ENCODE measurements at places on chromosomes 12 and 14.

DNA sequence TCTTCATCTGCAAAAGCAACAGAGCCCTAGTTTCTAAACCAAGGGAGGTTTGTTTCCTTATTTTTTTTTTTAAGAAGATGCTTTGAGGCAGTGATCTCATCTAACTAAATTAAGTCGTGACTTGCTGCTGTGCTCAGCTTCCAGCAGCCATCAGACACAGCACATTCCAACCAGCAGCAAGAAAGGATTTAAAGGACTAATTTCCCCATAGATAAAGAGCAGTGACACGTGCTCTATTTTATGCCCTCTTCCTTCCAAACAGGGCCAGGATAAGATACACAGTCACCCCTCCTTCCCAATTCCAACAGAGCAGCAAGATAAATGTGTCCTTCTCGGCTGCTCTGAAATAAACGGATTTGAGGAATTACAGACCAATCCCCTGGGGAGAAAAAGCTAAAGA is 81.7 kb downstream of the PRKAB1 start:
- DNase-seq = no peak

GRCh38 chr12:68508576-68508975 is 102.1 kb upstream of the RAP1B start:
- DNase-seq = no peak

DNA sequence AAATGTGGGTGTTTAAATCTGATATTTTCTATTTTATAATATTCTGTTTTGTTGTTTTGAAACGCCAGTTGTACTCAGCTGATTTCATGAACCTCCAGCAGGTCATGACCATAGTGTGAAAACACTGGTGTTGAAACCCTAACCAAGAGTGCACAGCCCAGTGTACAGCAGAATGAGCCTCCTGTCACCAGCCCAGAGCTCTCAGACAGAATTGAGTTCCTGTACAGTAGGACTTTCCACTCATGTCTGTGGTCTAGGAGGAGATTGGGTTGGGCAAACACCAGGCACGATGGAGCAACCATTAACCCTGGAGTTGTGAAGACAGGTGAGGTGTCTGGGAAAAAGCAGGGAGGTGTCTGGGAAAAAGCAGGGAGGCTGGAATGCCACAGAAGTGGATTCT is 908.8 kb downstream of the VRK1 start:
- DNase-seq = no peak

DNA sequence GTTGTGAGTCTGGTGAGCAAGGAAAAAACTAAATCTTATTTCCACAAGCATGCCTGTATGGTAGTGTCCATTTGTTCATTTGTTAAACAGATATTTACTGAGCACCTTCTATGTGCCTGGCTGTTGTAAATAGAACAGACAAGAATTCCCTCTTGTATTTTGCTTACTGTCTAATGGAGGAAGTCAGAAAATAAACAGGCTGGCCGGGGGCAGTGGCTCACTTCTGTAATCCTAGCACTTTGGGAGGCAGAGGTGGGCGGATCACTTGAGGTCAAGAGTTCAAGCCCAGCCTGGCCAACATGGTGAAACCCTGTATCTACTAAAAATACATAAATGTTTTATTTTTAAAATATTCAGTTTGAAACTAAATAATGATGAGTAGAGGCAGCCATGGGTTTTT is 79.3 kb downstream of the GTF2A1 start:
- DNase-seq = no peak

DNA sequence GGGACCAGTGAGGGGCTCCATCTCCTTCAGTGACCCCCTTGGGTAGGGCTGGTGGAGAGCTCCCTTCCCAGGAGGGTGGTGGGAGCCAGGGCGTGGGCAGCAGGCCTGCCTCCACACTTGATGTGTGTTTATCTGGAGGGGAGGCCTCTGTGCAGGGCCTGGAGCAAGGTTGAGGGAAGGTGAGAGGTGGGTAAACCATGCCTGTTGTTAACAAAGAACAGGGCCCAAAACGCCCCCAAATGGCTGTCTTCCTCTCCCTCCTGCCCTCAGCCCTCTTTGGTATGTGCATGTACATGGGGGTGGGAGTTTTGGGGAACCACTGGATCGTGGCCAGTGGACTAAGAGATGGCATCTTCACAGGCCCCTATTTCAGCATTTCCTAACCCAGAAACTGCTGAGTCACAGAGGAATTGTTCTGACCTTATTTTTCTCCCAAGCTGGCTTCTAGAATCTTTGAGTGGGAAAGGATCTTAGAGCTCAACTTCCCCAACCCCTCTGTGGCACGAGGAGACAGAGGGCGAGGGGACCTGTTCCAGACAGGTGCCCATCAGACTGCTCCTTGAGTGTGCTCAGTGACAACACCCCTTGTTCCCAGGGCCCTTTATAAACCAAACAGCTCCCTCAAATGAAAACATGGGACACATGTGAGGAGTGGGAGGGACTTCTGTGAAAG is 3.6 kb downstream of the SLC48A1 start:
- DNase-seq = no peak

DNA sequence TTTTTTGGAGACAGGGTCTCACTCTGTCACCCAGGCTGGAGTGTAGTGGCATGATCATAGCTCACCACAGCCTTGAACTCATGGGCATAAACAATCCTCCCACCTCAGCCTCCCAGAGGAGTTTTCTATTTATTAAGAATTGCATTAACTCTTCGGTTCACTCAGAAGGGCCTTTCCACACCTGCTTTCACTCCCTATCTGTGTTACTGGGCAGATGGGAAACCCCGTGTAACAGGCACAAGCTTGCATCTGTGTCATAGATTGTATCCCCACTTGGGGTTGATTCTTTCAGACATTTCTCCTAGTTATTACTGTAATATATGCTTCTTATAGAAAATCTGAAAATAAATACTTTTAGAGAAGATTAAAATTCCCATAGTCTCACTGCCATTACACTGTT is 38.7 kb downstream of the STX2 start:
- DNase-seq = no peak

- DNase-seq = peak; percentile 10
Measured at GRCh38 chr12:2251526-2252209, 198.9 kb downstream of the CACNA1C start.

GRCh38 chr12:52338241-52338960 is 17.2 kb upstream of the KRT83 start:
- DNase-seq = no peak

DNA sequence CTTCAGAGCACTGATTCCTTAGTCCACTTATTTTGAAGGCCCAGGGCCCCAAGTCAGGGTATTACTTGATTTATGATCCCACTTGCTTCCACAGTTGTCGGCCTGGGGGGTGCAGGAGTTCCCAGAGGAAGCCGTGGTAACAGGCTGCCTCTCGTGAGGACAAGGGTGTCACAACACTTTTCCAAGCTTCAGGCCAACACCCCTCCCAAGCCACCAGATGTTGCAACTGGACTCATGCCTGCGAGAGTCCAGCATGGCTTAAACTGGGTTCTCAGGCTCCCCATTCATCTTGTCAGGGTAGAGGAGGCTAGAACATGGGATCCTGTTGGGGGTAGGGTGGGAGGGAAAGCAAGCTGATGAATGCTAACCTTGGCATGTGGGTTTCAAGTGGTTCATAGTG is 56.1 kb downstream of the BMP4 start:
- DNase-seq = no peak

- peak; percentile 22 for DNase-seq
Measured at GRCh38 chr14:30005114-30005808, 77.6 kb upstream of the PRKD1 start.

- no peak for DNase-seq
Measured at GRCh38 chr12:68326716-68327115, 5.4 kb downstream of the MDM1 start.

GRCh38 chr12:26416550-26416949 is 221.2 kb downstream of the SSPN start:
- no peak for DNase-seq

DNA sequence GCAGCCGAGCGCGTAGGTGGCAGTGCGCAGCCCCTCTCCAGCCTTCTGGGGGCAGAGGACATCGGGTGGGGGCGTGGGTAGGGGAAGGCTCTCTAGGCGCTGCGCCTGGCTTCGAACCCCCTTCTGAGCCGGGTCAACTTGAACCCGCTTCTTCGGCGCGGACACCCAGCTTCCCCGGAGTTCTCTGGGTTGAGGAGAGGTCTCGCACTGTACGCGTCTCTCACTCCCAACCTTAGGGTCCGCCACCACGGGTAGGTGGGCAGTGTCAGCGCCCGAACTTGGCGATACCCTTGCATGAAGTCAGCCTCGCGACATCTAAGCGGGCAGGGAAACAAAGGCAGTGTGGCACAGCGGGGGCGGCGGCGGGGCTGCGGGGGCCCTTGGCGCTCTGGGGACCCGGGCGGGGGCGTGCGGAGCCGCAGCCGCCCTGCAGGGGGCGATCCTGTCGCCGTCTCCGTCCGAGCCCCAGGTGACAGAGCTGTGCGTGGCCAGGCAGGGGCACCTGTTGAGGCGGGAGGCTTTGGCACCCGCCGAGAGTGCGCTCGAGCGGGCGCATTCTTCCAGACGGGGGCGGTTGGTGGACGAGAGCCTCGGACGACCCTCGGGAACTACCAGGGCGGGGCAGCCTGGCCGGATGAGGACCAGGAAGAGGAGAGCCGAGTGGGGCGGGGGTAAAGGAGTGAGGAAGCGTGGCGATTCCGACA is 1.1 kb downstream of the GALNT16 start:
- DNase-seq = peak; percentile 28

GRCh38 chr12:121060149-121061001 is 21.3 kb upstream of the OASL start:
- DNase-seq = no peak

DNA sequence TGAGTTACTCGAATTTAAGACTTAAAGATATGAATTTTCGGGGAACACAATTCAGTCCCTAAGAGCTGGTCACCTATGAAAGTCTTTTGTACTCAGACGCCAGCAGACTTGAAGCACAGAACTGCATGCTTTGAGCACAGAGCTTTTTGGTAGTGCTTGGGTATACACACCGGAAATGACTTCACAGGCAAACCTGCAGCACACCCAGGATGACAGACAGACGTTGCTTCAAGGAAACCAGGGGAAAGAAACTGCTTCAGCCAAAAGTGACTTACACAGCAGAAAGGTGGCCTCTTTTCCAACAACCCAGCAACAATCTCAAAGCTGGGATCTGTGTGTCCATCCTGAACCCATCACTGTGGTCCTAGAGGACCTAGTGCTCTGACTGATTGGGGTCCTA is 975.1 kb downstream of the AACS start:
- no peak for DNase-seq

GRCh38 chr12:56903374-56903773 is 30.8 kb downstream of the SDR9C7 start:
- DNase-seq = no peak

DNA sequence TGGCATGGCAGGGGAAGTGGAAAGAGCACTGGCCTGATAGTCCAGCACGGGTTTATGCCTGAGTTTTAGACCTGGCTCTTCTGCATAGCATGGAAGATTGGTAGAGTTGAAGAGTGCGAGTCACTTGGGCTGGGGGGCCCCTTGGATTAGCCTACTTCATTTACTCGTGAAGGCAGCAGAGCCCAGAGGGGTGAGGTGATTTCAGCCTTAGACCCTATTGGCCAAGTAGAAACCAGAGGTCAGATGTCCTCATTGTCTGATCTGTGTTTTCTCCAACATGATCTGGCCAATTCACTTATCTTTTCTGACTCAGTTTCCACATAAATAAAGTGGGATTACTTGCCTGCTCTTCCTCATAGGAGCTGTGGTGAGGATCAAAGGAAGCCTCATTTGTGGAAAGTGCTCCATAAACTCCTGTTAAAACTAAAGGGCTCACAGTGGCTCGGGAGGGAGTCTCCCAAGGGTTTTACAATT is 1.9 kb downstream of the PLEKHG3 start:
- DNase-seq = no peak

GRCh38 chr12:120361506-120362208 is 7.3 kb downstream of the MSI1 start:
- peak; percentile 95 for DNase-seq

GRCh38 chr14:30770376-30770775 is 104.0 kb upstream of the COCH start:
- DNase-seq = no peak

DNA sequence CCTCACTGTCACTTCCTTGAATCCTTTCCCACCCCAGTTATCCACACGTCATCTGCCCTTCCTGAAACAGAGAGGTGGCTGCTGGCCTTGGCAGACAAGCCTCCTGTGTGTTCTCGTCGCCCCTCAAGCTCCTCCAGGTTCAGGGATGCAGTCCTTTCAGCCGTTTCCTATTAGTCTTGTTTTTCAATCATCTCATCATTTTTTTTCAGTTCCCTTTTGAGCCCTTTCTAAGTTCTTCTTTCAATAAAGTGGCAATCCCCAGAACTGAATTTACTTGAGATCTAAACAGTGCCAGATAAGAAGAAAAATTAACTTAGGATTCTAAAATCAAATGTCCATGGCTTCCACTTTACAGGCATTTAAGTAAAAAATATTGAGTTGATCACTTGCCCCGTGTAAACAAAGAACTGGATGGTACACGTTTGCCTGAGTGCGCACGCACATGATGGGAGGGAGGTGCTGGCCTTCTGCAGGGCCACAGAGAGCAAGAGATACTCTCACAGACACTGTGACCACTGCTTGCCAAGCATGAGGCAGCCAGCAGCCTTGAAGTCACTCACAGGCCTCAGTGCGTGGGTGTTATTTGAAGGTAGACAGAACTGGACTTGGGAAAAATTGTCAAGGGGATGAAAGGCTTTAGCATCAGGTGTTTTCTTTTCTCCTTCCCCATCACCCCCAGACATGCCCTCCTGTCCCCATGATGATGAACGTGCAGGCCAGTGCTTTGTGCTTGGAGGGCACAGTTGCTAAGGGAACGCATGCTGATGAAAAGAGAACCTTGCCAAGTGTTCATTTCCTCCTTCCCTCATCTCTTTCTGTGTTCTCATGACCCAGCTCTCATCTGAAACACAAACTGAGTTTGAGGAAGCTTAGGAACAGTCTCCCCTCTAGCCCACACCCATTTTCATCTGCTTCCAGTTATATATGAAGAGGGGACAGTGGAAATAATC is 408.3 kb downstream of the EGLN3 start:
- no peak for DNase-seq

DNA sequence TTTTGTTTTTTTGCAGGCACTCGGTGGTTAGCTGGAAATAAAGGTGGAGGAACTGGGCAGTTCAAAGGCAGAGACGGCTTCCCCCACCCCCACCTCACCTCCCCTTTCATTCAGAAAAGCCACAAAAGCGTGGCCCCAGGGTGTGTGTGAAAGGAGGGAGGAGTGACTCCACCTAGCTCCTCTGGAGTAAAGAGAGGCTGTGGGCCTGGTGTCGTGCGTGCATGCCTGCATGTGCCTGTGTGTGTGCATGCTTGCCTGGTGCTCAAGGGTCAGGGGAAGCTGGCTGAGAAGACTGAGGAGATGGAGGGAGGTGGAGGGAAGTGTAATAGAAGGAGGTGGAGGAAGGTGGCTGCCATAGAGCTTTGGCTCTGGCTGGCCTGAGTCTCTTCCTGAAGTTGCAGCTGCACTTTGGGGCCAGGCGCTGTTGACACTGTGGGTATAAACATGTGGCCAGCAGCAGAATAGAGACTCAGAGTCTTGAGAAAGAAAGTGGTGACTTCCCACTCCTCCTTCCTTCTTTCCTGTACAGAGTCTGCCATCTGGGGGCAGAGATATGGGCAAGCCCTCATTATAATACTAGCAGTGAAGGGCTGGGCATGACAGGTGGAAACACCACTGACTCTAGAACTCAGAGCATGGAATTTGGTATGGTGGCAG is 36.9 kb upstream of the SINHCAF start:
- DNase-seq = no peak

GRCh38 chr14:58731465-58732293 is 93.9 kb downstream of the DACT1 start:
- DNase-seq = no peak

- DNase-seq = no peak
Measured at GRCh38 chr12:131608740-131609690, 101.9 kb upstream of the SFSWAP start.

Data from NCI-H1105 (cell line).